ENCODE measurements at places on chromosomes 2 and 18.
A peak's percentile ranks its signal among the peaks of the same experiment; 100 is the strongest.

- peak; percentile 17 for DNase-seq
Observed at GRCh38 chr2:212863185-212863588, 288.2 kb downstream of the IKZF2 start.

DNA sequence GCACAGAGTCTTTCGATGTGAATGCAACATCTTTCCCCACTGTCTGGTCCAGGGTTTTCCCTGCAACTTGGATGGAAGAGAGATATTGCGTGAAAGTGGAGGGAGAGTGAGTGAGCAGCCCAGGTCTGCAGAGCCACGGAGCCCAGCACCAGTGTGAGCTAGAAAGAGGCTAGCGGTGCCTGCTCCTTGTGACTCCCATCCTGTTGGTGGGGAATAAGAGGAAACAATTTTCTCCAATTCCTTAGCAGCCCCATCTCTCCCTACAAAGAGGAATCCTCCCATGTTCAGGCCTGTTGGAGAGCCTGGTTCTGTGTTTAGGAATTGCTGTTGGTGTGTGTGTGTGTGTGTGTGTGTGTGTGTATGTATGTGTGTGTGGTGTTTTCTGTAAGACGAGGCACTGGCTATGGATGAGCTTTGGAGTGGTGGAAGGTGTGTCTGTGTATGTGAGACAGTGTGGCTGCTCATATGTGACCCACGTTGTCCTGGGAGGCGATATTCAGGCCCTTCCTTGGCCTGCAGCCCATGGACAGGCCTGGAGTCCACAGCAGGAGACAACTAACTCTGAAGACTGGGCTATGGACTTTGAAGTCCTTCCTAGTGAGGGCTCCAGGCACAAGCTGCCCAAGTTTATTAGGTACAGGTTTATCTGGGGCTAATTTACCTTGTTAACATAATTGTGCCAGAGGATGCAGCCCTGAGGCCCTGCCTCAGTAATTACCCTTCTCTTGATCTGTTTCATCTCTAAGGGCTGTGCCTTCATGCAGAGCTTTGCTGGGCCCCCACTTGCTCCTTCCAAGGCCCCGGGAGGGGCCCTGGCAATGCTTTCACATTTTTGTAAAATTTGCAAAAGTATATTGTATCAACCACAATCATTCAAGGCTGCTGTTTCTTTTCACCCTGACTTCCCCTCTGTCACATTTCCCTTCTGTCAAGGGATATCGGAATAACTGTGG lies 88.6 kb upstream of the HAAO start:
- no peak for DNase-seq

DNA sequence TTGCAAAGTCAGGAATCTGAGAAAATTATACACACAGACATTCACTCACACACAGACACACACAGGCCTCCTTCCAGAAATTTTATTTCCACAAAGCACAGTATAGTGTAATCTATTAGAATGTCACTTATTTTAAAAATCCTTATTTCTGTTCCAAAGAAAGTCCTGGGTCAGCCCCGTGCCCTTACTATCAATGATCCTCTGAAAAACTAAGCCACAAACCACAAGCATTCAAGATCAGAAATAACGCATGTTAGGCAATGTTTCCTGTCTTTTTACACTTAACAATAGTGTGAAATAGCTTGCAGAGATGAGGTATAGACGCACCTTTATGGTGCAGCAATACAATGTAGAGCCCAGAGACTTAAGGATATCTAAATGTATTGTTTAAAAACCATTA lies 25.8 kb downstream of the TBC1D8 start:
- DNase-seq: no peak

- DNase-seq: no peak
Observed at GRCh38 chr2:172448544-172449267, 21.3 kb downstream of the ITGA6 start.

GRCh38 chr2:55949613-55950012 lies 26.0 kb upstream of the EFEMP1 start:
- DNase-seq: no peak

DNA sequence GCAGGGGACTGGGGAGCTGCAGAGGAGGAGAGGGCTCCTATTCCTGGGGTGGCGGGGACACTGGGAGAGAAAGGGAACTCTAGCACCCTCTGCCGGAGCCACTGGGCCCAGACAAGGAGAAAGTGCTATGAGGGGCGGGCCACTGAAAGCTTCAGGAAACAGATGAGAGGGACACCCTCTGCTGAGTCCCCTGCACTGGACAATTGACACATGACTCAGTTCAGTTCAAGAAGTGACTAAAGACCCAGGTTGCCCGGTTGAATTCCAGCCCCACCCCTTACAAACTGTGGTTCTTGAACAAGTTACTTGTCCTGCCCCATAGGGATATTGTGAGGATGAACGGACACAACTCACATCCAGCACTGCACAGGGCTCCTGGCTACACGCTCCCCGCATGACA lies 5.0 kb downstream of the RUFY4 start:
- peak; percentile 20 for DNase-seq

- no peak for DNase-seq
Observed at GRCh38 chr2:224893848-224894247, 148.4 kb downstream of the DOCK10 start.

DNA sequence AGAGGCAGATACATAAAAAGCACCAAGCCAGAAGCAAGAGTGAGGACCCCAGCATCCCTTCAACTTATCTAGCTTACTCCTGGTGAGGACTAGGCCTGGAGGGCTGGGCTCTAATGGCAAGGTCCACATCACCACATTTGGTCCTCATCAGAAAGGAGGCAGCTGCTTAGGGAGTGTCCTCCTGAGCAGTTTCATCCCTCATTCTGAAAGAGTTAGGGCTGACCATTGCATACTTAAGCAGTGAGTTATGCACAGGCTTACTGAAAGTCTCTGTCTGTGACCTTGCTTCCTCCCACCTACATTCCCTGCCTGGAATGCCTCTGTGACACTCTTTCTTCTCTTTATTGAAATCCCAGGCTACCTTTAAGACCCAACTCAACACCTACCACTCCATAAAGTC lies 301.8 kb upstream of the ACVR2A start:
- no peak for DNase-seq

GRCh38 chr2:120634533-120634932 lies 101.1 kb upstream of the GLI2 start:
- no peak for DNase-seq

DNA sequence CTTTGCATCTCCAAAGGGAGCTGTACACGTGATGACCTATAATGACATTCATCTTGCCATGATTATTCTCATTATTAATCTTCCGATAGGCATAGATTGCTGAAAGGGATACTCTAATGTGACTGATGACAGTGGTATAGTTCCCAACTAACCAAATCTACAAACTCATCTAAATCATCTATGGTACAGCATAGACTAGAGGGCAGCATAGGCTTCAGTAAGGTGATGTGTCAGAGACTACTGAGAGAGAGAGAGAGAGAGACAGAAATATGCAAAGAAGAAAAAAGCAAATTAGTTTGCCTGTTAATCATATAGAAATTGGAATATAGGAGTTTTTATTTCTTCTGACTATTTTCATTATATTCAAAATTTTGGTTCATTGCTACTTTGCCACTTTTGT lies 89.3 kb downstream of the CSRNP3 start:
- no peak for DNase-seq

- peak; percentile 63 for DNase-seq
Observed at GRCh38 chr2:156182132-156182531, 150.4 kb downstream of the NR4A2 start.

DNA sequence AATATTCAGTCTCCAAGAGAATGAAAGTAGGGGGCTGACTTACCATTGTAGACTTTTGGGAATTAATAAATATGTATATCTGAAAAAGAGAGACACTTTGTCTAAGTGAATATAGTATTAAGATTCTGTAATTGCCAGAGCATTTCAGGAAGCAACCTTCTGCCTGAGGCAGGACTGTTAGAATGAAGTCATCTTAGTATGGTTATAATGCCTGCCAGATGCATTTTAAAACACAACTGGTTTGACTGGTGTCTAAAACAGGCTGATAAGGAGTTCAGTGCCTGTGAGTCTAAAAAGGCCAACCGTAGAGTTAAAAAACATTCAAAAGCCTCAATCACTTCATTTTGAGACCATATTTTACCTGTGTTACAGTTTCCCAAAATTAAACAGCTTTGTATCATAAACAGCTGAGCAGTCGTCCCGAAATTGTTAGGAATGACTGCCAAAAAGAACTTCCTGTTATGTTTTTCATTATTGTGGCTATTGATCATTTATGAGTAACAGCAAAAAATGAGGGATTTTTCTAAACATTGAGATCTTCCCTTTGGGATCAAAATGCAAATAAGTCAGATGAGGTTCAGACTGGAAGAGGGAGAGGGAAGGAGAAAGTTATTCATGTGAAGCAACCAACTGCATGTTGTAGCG lies 443.9 kb downstream of the PID1 start:
- DNase-seq: no peak

- no peak for DNase-seq
Observed at GRCh38 chr18:27848336-27848735, 328.6 kb downstream of the CDH2 start.

- no peak for DNase-seq
Observed at GRCh38 chr2:121377646-121378045, 92.6 kb upstream of the TFCP2L1 start.

DNA sequence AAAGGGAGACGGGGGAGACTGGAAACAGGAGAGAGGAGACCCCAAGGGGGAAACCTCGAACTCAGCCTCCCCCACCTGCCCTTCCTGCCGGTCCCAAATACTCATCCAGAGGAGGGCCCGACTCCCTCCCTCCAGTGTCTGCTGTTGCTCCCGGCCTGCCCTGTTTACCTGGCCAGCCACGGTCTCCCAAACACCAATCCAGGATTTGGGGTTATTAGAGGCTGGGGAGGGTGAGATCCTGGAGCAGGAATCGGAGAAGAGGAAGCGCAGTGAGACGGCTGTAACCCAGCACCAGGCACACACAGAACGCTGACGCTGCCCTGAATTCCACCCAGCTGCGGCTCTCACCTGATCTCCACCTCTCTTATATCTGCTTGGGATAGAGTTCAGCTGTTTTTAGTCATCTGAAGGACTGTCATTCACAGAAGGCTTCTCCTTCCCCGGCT lies 213.0 kb downstream of the TNS1 start:
- DNase-seq: peak; percentile 48

DNA sequence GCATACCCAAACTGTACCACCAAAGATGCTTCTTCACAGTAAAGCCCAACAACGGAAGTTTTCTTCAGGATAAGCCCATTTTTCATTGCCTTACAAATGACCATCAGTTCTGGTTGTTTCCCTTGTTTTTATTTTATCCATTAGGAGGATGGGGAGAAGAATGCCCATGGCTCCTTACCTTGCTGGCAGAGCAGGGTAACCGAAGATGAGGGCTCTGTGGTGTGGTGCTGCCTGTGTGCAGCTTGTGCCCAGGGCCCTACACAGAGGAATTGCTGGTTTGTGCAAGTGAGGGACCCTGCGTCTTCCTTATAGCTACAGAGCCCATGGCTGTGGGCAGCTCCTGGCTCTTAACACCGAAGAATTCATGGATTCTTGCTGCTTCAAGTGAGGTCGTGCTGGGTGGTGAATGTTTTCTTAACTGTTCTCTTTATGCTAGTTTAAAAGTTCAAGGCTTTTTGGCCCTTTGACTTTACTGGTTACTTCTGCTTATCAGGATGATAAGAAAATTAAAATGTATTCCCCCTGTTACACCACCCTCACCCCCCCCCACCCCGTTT lies 110.6 kb downstream of the MAP4K4 start:
- no peak for DNase-seq

Data from NCI-H510A treated with DMSO at 0.1 percent for 48 hours (cell line).